ENCODE measurements at places on chromosomes 5 and 9. TPM values are rescaled to one million over a fixed set of nuclear protein-coding genes. Genes with fewer than 3 reads are reported as not detected.

SLC45A2 gene
- 0.05 TPM for total RNA-seq

CFAP77 gene
- total RNA-seq: 0.24 TPM

SVEP1 gene
- 1.8 TPM for total RNA-seq

LRRC70 gene
- total RNA-seq: 0.25 TPM

CCNI2 gene
- total RNA-seq: not detected

HMMR gene
- 28.2 TPM for total RNA-seq

CAMK2A gene
- total RNA-seq: 0.76 TPM

MLANA gene
- total RNA-seq: not detected

CKMT2 gene
- total RNA-seq: not detected

SLC6A3 gene
- 0.09 TPM for total RNA-seq

PCDHGB3 gene
- 0.17 TPM for total RNA-seq

TUSC1 gene
- total RNA-seq: 7.1 TPM

GABBR2 gene
- total RNA-seq: 0.20 TPM

ARHGAP26 gene
- total RNA-seq: 9.4 TPM

CDKN2A gene
- total RNA-seq: not detected

SLC25A48 gene
- 0.20 TPM for total RNA-seq
